Stimulated activated CD4-positive, alpha-beta T cell treated with anti-CD3 and anti-CD28 coated beads, Interleukin-1b, Interleukin-23, amount 100 ng/mL, for 24 hours (primary cell): ENCODE measurements at places on chromosomes 7 and 10.

DNA sequence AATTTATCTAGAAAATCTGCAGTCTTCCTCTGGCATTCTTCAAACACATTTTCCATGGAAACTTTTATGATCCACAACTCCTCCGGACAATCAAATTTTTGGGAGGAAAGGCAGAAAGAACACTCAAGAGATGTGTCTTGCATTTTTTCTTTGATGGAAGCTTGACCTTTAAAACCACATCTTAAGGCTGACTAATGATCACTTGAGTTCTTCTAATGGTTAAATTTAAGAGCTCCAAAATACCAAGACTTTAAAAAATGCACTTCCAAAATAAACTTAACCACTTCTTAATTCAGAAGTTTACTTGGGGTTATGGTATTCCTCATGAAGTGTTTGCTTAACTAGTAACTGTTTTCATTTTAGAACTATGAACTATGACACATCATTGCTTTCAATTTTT lies 43.3 kb downstream of the ETV1 start:
- no peak for DNase-seq

GRCh38 chr7:8190119-8190895 lies 71.7 kb downstream of the ICA1 start:
- peak; percentile 29 for DNase-seq

DNA sequence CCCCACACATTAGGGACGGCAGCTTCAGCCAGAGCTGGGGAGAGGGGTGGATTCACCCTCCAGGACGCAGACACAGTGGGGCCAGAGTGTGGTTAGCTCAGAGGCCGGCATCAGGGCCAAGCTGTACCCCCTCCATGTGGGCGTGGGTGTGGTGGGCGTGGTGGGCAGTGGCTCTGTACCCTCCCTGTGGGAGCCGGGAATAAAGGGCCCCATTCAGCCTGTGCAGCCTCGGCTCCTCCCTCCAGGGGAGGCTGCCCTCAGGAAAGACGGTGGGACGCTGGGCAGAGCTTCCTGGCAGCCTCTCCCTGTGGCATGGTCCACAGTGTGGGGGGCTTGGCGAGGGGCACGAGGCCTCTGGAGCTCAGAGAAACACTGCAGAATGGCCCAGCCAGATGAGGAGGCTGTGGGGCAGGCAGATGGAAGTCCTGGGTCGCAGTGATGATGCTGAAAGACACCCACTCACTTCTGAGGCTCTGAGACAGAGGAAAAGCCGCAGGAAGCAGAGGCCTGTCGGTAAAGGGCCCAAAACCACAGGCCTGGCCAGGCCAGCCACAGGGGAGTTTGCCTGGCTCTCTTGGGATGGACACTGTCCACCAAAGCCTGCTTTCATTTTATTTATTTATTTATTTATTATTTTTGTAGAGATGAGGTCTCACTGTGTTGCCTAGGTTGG lies 108.0 kb downstream of the SH3PXD2A start:
- DNase-seq, result no peak

DNA sequence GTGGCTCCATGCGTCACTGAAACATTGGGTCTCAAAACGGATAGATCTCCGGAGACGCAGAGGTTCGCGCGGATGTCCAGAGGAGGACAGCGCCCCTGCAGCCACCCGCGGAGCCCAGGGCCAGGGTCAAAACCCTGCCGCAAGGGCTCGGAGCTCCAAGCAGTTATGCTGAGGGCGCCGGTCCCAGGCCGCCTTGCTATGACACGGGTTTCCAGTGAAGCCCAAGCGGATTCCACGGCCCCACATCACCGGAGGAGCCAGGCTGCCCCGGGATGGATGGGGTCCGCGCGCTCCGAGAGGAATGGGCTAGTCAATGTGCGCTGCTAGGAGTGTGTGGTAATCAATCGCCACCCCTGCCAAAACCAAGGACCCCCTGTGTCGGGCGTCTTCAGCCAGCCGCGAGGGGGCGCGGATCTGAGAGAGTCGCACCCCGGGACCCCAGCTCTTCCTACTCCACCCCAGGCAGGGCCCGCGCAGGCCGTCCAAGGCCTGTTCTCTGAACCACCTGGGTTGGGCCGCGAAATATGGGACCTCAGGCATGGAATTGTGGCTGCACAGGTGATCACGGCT lies 5.6 kb upstream of the EMX2 start:
- DNase-seq, result no peak

GRCh38 chr10:33132626-33133025 lies 174.6 kb upstream of the ITGB1 start:
- DNase-seq, result no peak

GRCh38 chr7:68050627-68051026 lies 1054.0 kb downstream of the TYW1 start:
- DNase-seq, result no peak

DNA sequence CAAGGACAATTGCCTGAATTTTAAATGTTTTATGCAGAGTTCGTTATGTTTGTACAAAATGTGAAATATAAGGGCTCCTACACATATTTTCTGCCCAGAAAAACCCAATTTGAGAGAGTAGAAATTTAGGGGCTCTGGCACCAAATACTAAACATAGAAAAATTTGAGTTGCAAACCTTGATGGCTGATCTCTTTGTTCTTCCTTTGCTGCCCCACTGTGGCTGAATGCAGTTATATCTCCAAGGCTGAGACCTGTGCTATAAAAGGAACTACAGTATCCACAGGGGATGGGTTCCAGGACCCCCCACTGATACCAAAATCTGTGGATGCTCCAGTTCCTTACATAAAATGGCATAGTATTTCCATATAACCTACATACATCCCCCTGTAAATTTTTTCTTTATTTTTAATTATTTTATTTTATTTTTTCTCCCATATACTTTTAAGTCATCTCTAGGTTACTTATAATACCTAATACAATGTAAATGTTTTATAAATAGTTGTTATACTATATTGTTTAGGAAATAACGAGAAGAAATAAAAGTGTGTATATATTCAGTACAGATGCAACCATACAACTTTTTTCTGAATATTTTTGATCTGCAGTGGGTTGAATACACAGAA lies 22.5 kb downstream of the CFAP43 start:
- DNase-seq, result no peak

DNA sequence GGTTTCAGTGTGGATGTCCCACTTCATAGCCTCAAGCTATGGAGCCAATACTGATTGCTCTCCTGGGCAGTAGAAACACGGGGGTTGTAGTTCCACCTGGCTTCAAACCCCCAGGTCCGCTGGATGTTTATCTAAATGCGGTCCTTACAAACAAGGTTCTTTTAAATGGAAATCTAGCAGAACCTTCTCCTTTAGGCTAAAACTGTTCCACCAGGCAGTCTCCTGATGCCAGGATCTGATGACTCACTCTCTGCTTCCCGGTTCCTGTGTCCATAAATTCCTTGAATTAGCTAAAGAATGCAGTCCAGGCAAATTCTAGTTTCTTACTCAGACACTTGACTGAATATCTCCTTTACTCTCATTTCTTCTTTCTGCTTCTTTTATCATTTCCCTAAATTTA lies 108.4 kb upstream of the FAM3C start:
- DNase-seq, result no peak

DNA sequence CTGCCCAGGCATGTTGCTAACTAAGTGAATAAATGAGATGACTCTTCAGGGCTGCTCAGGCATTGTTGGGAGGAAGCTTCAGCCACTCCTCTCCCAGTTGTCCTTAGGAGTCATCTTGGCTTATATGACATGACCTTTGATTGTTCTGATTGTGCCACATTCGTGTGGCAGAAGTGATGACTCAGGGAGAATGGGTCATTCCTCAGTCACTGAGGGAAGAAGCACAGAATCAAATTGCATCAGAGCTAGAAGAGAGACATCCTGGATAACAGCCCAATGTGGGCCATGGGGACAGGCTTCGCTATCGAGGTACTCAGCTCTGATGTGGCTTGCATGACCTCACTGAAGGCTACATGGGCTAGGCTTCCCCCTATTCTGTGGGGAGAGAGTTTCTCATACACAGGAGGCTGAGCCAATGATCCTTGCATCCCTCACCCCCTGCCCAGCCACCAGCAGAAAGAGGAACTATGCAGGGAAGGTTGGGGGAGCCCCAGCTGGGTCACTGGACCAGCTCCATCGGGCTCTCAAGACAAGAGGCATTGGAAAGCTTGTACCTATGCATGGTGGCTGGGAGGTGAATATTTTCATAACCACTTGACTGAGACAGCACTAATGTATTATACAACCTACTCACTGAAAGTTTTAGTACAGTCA lies 6.0 kb upstream of the HMX3 start:
- no peak for DNase-seq

DNA sequence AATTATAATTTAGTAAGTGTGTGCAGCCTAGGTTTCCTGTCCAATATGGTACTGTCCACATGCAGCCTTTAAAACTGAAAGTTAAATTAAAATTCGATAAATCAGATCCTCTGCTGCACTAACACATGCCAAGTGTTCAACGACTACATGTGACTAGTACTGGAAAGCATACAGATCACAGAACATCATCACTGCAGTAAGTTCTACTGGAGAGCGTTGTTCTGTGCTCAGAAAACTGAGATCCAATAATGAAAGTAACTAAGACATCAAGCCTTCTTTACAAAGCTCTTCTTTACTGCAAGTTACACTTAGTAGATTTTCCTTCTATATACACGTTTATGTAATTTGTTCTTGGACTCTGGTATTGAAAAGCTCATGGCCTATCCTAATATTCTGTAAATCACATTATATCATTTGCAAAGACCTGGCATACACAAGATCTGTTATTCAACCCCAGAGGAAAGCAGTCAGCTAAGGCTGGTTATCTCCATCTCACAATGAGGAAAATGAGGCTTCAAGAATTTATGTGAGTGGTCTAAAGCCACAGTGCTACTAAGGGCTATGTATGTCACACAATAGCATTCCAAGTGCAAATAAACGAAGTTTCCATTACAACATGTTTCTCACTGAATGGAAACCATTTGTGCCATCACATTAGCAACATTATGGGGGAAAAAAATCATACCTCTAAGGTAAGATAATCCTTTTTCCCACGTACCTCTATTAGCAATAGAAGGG lies 77.6 kb downstream of the VPS41 start:
- no peak for DNase-seq

- no peak for DNase-seq
These were observed 14.5 kb downstream of the BAZ1B start for GRCh38 chr7:73507556-73507955.

GRCh38 chr7:46716926-46717325 lies 795.9 kb upstream of the IGFBP3 start:
- DNase-seq, result no peak

GRCh38 chr10:98246911-98247805 lies 20.8 kb downstream of the LOXL4 start:
- DNase-seq, result no peak

DNA sequence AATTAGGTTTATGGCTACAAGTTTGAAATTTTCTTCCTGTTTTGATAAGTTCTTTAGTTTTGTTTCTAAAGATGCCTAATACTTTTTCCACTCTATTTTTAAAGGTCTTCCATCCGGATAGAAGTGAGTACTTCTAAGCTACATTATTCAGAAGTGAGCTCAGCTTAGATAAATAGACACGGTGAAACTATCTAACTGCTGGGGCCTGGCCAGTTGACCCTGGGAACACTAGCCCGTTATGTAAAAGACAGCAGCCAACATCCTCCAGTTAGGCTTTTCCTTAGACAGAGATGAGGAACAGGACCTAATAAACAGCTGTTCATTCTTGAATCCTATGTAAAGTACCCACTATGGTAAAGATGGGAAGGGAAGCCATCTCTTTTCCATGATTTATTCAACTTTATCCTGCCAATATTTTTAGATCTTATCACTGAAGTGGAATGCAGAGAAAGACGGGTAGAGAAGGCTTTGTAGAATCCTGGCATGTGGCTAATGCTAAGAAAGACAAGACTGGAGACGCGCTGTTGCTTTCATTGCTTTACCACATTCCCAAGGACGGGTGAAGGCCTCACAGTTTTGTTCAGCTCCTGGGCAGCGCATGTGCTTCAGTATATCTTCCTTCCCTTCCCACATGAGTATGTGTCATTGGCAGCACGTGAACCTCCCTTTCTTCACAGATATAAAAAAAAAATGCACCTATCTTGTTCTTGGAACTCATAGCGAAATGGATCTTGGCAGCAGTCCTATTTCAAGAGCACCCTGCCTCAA lies 340.0 kb upstream of the MEOX2 start:
- DNase-seq, result no peak

DNA sequence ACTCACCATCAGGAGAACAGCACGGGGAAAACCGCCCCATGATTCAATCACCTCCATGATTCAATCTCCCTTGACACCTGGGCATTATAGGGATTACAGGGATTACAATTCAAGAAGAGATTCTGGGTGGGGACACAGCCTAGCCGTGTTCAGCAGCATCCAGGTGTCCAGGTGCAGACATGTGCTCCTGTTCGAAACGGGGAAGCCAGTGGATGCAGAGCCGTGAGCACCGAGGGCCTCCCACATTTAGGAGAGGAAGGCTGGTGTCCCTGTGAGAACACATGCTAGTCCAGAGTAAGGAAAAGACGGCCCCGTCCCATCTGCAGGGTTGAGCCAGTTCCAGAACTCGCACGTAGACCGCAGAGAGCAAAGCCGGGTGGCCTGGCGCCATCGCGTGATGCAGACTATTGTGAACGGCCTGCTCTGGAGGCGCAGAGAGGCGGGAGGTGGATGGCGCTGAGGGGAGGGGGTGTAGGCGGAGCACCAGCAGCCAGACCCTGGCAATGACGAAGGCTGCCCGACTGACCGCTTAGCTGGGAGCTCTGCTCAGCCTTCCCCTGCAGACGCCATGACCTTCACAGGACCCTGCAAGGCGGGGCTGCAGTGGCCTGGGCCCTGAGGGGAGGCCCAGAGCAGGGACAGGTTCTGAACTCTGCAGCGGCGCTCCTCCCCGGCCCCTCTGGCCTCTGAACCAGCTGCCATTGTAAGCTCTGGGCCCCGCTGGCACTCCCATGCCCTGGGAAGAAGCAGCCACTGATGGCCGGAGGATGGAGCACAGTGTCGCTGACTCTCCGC lies 141.6 kb upstream of the TCERG1L start:
- no peak for DNase-seq

- no peak for DNase-seq
These were observed 104.1 kb downstream of the EVX1 start for GRCh38 chr7:27346531-27347275.

DNA sequence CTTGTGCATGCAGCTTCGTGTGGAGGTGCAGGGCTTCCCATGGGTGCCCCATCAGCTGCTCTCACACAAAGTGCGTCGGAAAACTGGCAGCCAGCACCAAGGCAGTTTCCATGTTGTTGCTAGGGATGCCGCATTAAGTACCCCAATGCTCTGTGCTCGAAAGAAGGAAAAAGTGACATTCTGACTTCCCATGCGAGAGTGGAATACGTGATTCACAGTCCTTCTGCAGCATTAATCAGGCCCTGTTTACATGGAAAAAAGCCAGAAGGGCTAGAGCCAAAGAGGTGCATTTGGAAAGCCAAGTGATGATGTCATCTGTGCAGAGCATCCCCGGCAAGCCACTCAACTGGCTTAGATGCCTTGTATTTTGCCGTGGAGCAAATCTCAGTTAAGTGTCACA lies 258.3 kb downstream of the GATA3 start:
- no peak for DNase-seq

GRCh38 chr7:29087840-29088170 lies 58.5 kb downstream of the CPVL start:
- no peak for DNase-seq
